ENCODE measurements at places on chromosomes 4 and X. TPM values are rescaled to one million over a fixed set of nuclear protein-coding genes. Genes with fewer than 3 reads are reported as not detected.

DNA sequence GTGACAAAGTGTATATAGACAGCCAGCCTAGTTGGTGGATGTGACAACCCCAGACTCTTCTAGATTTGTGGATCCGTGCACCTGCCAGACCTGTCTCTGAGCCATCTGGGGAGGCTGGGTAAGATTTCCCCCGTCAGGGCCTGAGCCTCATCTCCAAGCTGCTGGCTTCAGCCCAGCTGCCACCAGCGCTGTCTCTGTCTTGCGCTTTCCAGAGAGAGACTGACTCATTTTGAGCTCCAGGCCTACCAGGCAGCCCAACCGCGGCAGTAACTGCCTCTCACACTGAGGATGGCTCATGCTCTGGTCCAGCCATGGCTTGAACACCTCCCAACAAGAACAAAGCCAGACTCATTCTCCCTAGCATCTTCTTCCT is 26.4 kb downstream of the NOP14 start:
- ATAC-seq: peak; percentile 61

DNA sequence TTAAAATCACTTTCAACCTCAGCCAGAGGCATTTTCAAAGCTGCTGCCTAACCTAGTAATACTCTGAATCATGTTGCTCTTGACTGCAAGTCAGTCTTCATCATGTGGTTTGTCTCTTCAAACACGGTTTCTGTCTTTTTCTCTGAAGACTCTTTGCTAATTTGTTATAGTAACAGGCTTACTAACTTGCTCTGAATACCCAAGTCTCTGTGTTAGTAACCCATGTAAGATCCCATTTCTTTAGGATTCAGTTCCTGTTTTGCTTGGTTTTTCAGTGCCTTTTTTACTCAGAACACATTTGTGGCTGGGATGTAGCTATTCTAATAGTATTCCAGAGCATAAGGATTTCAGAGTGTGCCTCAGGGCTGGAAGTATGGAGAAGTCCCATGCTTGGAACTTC is 1450.6 kb upstream of the IGFBP7 start:
- no peak for ATAC-seq

- ATAC-seq: peak; percentile 64
These were observed 565 bp downstream of the MOB1B start for GRCh38 chr4:70902577-70903290.

DNA sequence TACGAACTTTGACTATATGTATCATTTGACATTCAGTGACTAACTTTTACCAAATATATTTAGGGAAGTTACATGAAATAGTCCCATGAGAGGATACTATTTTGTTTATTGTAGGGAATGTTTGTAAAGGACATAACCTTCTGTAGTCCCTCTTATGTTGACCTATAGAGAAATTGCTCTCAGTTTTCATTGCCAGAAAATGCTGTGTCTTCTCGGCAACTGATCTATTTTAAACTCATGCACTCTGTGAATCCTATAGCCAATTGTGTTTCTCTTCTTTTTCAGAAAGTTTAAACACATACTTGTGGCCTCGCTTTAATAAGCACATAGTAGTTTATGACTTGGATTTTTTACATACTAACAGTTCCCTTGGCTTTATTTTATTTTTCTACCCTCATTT is 38.2 kb downstream of the DMP1 start:
- ATAC-seq: no peak

Gene DMP1
- total RNA-seq: not detected

Gene PPP1R3F
- total RNA-seq: 8.8 TPM

Gene SPOCK3
- not detected for total RNA-seq
